GOT3 (cell line): ENCODE measurements at places on chromosomes 7 and 10.

GRCh38 chr7:38147005-38147404 lies 31.0 kb upstream of the STARD3NL start:
- DNase-seq = no peak

- DNase-seq = no peak
Measured at GRCh38 chr7:105353752-105354328, 34.9 kb downstream of the SRPK2 start.

DNA sequence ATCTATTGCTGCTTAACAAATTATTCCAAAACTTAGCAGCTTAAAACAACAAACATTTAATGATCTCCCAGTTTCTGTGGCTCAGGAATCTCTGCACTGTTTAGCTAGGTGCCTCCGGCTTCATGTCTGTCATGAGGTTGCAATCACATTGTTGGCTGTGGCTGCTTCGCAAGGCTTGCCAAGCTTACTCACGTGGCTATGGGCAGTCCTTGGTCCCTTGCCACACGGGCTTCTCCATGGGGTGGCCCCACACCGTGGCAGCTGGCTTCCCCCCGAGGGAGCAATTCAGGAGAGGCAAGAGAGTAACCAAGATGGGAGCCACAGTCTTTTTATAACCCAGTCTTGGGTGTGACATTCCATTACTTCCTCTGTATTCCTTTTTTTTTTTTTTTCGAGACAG lies 67.4 kb downstream of the NEURL1 start:
- DNase-seq = no peak

DNA sequence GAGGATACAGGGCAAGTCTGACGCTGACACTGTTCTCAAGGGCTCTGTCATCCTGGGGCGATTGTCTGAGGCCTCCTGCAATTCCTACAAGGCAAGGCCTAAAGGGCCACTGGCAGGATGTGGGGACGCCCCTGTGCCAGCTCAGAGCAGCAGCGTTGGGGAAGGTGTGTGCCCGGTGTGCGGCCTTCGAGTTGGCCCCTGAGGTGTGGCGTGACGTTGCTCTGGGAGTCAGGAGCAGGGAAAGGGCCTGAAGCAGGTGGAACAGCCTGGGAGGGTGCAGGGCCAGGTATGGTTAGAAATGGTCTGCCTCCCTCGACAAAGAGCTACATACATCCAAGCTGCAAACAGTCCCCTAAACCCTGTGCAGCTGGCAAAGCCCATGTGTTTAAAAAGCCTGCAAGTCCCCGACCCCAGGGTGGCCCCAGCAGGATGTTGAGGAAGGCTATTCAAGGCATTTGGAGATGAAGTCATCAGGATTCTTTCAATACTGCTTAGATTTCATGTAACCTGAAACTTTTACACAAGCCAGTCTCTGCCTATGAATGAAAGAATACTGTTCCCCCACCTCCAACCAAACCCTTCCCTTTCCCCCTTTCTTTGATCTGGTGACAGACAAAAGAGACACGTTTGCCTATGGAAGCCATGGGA lies 142.5 kb upstream of the TNS3 start:
- DNase-seq = no peak

- DNase-seq = no peak
Measured at GRCh38 chr7:130476297-130477150, 15.4 kb upstream of the MEST start.

DNA sequence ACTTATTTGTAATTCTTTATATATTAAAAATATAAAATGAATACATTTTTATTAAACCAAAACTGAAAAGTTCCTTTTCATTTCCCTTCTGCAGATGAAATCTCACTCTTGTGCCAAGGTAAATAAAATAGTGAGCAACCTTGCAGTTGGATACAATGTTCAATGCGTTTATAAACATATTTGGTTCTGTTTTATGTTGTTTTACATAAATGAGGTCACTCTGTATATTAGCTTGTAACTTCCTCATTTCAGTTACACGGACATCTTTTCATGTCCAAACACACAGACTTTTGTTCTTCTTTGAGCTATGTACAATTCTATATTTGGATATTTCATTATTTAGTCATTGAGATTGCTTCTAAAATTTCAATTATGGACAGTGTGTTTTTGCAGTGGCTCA lies 107.7 kb downstream of the BBS9 start:
- no peak for DNase-seq

DNA sequence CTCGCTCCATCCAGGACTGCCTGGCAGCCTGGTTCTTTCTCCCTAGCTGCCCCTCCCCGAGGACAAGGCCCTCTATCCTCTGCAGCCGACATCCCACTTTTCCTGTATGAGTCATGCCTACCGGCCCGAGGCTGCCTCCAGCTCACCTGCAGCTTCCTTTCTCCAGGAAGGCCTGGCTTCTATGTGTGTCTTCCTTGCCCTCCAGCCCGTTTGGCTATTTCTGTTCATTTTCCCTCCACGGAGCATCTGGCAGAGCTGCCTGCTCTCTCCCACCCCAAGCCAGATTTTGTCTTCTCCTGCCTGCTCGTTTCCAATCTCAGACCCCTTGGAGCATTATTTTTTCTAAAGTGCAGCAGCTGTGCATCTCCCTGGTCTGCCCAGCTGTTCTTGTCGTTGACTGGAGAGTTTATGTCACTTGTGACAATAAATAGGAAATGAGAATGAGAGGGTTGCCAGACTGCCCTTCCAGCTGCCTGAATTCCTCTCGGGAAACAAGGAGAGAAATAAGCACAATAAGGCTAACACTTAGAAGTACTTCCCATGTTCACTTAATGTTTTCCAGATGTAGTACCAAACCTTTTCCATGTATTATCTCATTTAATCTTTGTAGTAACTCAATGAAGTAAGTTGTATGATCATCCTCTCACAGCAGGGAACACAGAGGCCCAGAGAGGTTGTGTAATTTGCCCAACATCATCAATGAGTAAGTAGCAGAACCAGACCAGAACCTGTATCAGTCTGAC lies 19.7 kb downstream of the UBTD1 start:
- no peak for DNase-seq

DNA sequence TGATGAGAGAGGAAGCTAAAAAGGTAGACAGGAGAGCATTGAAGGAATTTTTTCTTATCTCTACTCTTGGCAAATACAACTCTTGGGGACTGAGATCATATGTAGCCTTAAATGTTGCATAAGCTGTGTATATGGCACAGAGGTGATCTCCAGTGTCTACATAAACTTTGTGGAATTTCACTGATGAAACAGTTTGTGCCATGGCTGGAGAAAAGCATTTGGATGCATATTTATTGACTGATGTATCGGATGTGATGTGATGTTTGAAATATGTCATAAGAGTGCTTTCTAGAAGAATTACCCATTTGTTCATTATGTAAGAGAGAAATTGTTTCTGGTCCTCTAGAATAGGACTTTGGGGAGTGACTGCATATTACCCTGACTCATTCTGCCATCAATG lies 244.9 kb upstream of the LRRTM3 start:
- DNase-seq = no peak

GRCh38 chr7:13016592-13017332 lies 329.3 kb downstream of the ARL4A start:
- no peak for DNase-seq

- DNase-seq = no peak
Measured at GRCh38 chr7:70353330-70353945, 755.2 kb downstream of the AUTS2 start.

DNA sequence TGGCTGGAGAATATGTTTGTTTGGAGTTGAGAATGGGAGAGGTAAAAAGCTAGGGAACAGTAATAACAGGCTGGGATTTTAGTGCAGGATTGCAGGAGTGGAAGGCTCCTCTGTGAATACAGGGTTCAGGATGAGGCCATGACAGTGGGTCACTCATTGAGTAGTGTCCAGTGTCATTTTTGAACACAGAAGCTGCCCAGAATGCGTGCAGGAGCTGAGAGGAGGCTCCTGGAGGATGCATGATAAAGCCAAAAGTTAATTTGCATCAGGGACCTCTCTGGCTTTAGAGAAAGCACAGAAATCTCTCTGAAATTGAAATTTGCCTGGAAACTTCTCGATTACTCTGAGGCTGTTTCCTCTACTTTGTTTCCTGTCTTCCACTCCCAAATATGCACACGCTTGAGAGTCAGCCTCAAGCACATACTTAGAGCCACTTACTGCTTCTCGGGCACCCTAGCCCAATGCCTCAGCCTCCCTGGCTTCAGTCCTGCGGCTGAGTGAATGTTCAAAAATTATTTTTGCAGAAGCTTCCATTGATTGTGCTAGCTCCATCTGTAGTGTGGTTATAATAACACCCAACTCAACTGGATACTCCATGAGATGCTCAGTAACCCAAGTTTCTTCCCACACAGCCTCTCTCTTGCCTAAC lies 1.8 kb upstream of the GALNT17 start:
- DNase-seq = no peak

DNA sequence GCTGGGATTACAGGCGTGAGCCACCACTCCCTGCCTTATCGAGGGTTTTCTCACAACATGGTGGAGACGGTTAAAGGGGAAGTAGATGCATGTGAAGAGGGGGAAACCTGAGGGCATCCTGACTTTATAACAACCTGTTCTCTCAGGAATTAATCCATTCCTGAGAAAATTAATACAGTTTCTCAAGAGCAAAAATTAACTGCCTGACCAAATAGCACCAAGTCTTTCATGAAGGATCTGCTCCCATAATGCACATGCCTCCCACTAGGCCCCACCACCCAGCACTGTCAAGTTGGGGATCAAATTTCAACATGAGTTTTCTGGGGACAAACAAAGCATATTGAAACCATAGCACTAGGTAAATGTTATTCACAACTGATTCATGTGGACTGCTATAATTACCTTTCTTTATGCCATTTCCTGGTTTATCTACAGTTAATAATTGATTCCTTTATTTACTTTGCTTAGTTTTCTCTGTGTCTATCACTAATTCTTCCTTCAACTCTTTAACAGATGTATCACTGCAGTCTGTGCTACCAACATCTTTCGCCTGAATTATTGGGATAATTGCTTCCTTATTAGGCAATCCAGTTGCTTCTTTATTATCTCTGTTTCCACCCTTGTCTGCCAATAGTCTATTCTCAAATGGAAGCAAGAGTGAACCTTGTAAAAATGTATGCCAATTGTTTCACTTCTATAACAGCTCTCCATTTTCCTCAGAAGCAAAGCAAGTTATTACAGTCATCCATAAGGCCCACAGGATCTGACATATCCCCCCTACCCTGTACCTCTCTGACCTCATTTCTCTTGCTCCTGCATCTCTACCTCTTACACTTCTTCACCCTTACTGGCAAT lies 12.9 kb upstream of the MICU1 start:
- no peak for DNase-seq

GRCh38 chr7:157568770-157569584 lies 232.2 kb downstream of the DNAJB6 start:
- DNase-seq = no peak

DNA sequence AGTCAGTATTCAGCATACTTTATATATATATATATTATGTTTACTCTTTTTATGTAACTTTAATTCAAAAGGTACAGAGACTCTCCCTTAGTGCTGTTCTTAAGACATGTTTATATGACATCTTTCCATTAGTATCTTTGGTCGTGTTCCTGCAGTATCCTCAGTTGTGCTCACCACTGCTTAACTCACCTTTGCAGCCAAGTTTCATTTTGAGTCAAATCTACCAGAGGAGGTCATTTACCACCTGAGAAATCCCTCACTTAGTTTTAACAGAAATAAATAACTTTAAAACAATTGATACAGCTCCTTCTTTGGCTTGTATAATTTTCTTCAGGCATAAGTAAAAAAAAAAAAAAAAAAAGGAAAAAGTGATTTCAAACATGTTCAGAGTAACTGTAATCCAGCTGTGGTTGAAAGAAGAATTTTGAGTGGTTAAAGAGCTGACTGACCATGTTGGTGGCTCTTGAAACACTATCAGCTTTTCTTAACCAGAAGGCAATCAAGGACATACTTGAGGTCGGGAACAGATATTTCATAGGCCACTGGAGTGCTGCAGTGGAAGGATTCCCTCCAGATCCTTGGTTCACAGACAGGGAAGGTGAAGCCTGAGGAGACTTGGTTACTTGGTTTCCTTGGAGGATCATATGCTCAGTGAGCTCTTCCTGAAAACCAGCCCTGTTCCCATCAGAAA lies 116.8 kb downstream of the AUTS2 start:
- DNase-seq = no peak
